ENCODE measurements at places on chromosomes 3 and 15. TPM values are rescaled to one million over a fixed set of nuclear protein-coding genes. Genes with fewer than 3 reads are reported as not detected.

- no peaks in the 10 kb centered on the region for H3K27me3 ChIP-seq
- no peak overlapping the region for H3K27ac ChIP-seq
- H3K36me3 ChIP-seq: no peaks in the 10 kb centered on the region
- H3K4me3 ChIP-seq: no peak overlapping the region
- H3K4me1 ChIP-seq: no peaks in the 10 kb centered on the region
- DNase-seq: no peak
Measured at GRCh38 chr3:116601206-116601605, 108.4 kb upstream of the TUSC7 start.

DNA sequence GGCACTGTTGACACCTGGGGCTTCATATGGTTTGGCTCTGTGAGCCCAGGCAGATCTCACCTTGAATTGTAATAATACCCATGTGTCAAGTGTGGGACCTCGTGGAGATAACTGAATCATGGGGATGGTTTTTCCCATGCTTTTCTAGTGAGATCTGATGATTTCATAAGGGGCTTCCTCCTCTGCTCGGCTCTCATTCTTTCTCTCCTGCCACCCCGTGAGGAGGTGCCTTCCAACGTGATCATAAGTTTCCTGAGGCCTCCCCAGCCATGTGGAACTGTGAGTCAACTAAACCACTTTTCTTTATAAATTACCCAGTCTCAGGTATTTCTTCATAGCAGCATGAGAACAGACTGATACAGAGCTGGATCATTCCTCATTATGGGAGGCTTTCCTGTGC, 655.9 kb upstream of the ADAMTS9 start:
- H3K27ac ChIP-seq: no peak overlapping the region
- peaks cover 47% of the 10 kb centered on the region for H3K27me3 ChIP-seq
- H3K4me1 ChIP-seq: peaks cover 5% of the 10 kb centered on the region

The IL12A gene
- 0.09 TPM for total RNA-seq

DNA sequence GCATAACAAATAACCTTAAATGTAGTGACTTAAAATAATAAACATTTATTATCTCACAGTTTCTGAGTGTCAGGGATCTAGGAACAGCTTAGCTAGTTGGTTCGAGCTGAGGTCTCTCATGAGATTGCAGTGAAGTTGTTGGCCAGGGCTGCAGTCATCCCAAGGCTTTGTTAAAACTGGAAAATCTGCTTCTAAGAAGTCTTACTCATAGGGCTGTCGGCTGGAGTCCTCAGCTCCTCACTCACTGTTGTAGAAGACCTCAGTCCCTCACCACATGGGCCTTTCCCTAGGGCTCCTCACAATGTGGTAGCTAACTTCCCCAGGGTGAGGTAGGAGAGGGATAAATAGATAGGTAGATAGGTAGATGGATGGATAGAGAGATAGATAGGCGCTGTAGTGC, 20.8 kb upstream of the SLC7A14 start:
- no peaks in the 10 kb centered on the region for H3K4me1 ChIP-seq
- no peak overlapping the region for H3K4me3 ChIP-seq
- H3K36me3 ChIP-seq: no peaks in the 10 kb centered on the region
- H3K27me3 ChIP-seq: no peaks in the 10 kb centered on the region
- no peak overlapping the region for H3K27ac ChIP-seq

The TLR9 gene
- total RNA-seq: not detected

DNA sequence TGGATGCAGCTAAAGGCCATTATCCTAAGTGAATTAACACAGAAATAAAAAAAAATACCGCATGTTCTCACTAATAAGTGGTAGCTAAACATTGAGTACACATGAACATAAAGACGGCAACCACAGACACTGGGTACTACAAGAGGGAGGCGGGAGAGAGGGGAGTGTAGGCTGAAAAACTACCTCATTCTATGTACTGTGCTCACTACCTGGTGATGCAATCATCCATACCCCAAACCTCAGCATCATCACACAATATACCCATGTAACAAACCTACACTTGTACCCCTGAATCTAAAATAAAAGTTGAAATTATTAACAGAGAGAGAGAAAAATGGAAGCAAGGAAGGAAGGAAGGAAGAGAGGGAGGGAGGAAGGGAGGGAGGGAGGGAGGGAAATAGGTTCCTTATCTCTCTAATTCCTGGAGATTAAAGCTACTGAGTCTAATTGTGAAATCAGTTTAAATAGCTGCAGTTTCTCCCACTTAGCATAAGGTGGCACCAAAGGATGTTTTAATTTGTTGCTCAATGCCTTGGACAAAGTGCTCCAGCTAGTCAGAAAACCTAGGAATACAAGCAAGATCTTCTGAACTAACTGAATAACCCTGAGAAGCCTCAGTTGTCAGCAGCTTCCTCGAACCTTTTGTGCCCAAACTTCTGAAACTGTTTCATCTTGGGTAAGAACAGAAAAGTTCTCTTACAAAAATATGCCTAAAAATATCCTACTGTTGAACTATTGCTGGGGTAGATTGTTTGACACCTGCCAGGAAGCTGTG, 79.4 kb upstream of the ATP11B start:
- no peaks in the 10 kb centered on the region for H3K4me1 ChIP-seq

- H3K27ac ChIP-seq: no peak overlapping the region
- peaks cover 15% of the 10 kb centered on the region for H3K36me3 ChIP-seq
- H3K4me1 ChIP-seq: peaks cover 9% of the 10 kb centered on the region
- H3K27me3 ChIP-seq: no peaks in the 10 kb centered on the region
Measured at GRCh38 chr15:82263350-82263749, 732 bp downstream of the SAXO2 start.

The DLL4 gene
- total RNA-seq: not detected

The SLC41A3 gene
- total RNA-seq: 32.7 TPM

DNA sequence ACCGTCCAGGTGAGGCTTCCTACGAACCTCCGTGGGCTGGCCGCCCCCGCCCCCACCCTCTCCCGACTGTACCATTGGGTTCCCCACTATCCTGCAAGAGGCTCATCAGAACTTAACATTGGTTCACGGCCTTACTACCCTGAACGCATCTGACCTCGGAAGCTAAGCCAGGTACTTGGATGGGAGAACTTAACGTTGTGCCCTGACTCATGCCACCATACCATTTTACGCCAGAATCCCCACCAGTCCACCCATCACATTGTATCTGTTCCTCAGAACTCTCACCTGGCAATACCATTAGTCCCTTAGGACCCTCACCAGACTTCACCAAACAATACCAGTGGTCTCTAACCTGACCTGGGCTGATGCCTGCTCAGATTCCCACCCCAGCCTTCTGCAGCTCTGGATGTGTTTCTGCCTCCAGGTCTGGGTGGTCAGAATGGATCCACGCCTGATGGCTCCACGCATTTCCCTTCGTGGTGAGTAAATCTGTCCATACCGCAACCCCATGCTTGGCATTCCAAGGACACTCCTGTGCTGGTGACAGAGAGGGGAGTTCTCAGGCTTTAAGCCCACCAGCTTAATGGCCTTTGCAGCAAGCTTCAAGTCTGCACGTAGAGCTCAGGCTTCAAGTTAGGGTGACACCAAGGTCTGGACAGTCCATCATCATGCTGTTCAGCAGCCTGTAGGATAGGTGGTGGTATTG, 562 bp downstream of the TCTA start:
- peak; percentile 23 for DNase-seq
- peak overlapping the region; percentile 93 for H3K4me3 ChIP-seq
- H3K27me3 ChIP-seq: no peaks in the 10 kb centered on the region
- H3K27ac ChIP-seq: peak overlapping the region; percentile 91

The GOLGA6D gene
- total RNA-seq: not detected

The CCDC33 gene
- total RNA-seq: not detected

GRCh38 chr3:43180027-43180426, 74.1 kb upstream of the POMGNT2 start:
- no peaks in the 10 kb centered on the region for H3K27me3 ChIP-seq
- no peak for DNase-seq
- no peak overlapping the region for H3K4me3 ChIP-seq

The PRSS50 gene
- total RNA-seq: not detected

DNA sequence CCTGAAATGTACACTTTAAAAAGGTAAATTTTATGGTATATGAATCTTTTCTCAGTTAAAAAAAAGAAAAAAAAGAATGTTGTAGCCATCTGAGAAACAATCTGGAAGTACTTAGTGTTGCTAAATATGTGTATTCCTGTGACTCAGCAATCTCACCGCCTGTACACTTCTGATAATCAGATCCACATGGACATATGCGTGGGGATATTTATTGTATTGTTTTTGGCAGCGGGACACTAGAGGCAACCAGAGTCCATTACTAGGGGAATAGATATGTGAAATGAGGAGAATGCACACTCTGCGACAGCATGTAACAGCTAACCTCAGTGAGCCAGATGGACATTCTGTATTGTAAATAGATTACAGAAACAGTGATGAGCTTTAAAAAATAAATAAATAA, 65.4 kb downstream of the AQP9 start:
- no peak overlapping the region for H3K27ac ChIP-seq
- no peaks in the 10 kb centered on the region for H3K27me3 ChIP-seq
- DNase-seq: peak; percentile 47
- H3K4me1 ChIP-seq: 0 out of 2 replicates have a peak, but pooled peaks cover 3% of the 10 kb centered on the region

DNA sequence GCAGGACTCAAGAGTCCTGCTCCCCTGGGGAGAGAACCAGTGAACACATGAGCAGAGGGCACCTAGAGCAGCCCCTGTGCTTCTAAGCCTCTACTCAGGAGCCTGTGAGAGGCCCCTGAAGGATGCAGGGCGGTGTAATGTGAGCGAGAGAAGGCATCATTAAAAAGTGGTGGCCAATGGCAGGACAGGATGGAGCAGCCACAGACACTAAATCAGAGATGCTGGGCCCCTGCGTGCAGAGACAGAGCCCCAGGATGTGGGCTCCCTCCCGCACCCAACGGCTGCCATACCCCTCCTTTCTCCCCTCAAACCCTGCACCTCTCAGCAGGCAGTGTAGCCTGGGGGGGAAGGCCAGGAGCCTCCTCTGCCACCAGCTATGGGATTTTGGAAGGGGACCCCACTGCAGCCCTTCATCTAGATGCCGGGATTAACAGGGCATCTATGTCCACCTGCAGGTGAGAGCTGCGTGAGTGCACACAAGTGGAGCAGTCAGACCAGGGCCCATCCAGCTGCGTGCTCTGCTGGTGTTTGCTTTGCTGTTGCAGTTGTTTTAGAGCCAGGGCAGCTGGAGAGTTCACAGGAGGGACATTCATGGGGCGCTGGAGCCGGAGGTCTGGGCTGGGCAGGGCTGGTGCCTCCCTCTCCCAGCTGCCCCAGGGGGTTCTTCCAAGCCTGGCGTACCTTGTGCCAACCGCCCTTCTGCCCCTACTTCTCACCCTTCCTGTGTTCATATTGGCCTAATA, 5.1 kb upstream of the IQSEC1 start:
- DNase-seq: no peak
- H3K4me3 ChIP-seq: no peak overlapping the region
- no peak overlapping the region for H3K27ac ChIP-seq
- H3K27me3 ChIP-seq: peaks cover 48% of the 10 kb centered on the region

The GABRR3 gene
- not detected for total RNA-seq

GRCh38 chr3:169112153-169112892, 551.2 kb downstream of the MECOM start:
- H3K36me3 ChIP-seq: peaks cover 16% of the 10 kb centered on the region
- peak overlapping the region; percentile 81 for H3K27ac ChIP-seq
- no peaks in the 10 kb centered on the region for H3K27me3 ChIP-seq
- H3K4me1 ChIP-seq: peaks cover 69% of the 10 kb centered on the region
- no peak overlapping the region for H3K4me3 ChIP-seq
